ENCODE measurements at places on chromosomes 11 and 22.

- DNase-seq: no peak
Measured at GRCh38 chr11:116177521-116178210, 595.1 kb downstream of the BUD13 start.

- no peak for DNase-seq
Measured at GRCh38 chr11:78231962-78232501, 43.3 kb downstream of the USP35 start.

DNA sequence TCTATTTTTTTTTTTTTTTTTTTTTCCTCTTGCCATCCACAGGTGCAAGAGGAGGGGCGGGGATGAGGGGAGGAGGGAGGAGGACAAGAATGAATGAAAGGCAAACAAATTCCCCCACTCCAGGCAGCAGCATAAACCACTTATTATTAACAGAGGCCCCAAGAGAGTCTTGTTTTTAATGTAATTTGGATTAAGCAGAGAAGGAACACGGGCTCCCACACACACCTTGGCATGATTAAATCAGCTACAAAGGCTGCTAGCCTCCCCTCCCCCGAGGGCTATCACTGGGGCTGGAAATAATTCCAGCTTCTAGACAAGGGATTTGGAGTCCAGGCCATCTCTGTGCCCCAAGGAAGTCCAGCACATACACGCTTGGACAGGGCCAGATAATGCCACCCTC lies 93.4 kb upstream of the DRD2 start:
- DNase-seq: no peak

DNA sequence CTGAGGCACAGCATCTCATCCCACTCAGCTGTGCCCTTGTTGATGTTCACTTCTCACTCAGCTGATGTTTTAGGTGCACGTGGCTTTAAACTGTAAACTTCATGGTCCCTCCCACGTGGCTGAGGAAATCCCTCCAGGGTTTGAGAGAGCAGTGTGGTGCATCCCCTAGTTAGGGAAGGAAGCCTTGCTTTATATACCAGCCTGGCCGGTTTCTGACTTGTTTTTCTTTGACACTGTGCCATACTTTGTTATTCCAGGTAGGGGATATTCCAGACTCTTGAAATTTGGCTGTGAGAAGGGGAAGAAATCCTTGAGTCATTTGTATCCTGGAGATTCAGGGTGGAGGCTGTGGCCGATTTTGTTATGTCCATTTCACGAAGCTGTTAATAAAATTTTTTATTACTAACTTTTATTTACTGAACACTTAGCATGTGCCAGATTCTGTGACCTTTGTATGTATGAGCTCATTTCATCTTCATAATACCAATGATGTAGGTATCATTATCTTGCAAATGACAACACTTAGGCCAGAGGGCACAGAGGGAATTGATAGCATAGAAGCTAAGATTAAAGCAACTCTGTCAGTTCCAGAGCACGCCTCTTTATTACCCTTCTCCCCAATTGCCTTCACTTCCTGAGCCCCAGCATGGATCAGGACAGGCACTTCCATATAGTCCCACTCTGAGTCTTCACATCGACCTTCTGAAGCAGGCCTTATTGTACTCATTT lies 116.6 kb downstream of the NAV2 start:
- no peak for DNase-seq

GRCh38 chr11:127943763-127944162 lies 643.6 kb downstream of the ETS1 start:
- no peak for DNase-seq

GRCh38 chr11:2821891-2822290 lies 63.7 kb downstream of the CDKN1C start:
- DNase-seq: no peak

GRCh38 chr11:115919341-115920091 lies 415.3 kb upstream of the CADM1 start:
- no peak for DNase-seq

GRCh38 chr11:96188243-96189006 lies 154.6 kb downstream of the MAML2 start:
- DNase-seq: peak; percentile 66

- DNase-seq: no peak
Measured at GRCh38 chr11:1546077-1546535, 26.0 kb downstream of the DUSP8 start.

GRCh38 chr11:125358254-125358840 lies 137.7 kb downstream of the FEZ1 start:
- no peak for DNase-seq

Data from activated effector memory CD4-positive, alpha-beta T cell treated with anti-CD3 and anti-CD28 coated beads, Interleukin-2, amount 50 U/mL, for 16 hours (primary cell).